Stimulated activated CD4-positive, alpha-beta T cell treated with anti-CD3 and anti-CD28 coated beads, Interleukin-12 subunit alpha, Interleukin-12 subunit beta, amount 100 ng/mL, for 24 hours (primary cell): ENCODE measurements at places on chromosomes 2 and 18.

DNA sequence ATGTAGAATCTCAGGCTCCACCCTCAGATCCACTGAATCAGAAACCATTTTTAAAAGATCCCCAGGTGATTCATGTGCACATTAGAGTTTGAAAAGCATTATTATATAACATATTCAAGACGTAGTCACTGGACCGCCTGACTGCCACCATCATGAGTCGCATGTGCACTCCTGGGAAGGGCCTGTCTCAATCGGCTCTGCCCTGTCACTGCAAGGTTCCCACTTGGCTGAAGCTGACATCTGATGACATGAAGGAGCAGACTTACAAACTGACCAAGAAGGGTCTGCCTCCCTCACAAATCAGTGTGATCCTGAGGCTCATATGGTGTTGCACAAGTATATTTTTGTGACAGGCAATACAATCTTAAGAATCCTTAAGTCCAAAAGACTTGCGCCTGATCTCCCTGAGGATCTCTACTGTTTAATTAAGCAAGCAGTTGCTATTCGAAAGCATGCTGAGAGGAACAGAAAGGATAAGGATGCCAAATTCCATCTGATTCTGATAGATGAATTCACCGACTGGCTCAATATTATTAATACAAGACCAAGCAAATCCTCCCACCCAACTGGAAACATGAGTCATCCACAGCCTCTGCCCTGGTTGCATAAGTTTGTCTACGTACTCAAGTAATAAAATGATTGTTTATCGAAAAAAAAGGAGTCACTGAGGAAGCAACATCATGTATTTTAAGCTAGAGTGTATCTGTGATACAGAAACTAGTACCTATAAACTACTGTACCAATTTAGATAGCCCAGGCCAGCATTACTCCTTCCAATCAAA is 26.2 kb downstream of the ATAD2B start:
- DNase-seq, result no peak

DNA sequence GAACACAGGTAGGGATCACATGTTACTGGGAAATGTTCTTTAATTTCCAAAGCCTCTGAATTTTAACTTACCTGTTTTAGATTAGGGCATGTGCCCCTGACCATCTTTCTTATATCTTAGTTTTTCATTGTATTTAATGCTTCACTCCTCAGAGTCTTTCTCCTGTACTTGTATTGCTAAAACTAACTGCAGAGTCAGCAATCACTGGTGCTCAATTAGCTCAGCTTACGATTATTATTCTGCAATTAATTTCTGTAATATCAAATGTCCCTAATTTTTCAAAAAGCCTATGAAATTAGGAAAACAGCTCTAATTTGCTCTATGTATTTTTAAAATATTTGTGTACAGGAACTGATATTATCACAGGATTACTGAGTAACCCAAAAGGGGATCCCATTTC is 693.2 kb upstream of the SLC8A1 start:
- no peak for DNase-seq

DNA sequence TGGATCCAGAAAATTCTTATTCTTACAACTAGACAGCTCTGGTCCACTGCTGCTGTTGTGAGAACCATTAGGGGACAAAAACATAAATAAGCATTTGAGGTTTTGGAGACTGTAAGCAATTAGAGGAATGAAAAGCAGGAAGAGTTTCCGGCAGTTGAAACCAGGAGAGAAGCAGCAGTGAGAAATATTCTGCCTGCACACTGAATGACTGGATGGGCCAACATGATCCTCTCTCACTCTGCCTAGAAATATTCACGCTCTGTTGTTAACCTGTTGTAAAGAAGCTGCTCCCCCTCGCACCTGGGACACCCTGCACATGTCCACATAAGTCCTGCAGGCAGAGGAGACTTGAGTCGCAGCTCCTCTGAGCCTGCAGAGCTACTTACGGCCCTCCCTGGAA is 60.4 kb upstream of the RNF152 start:
- no peak for DNase-seq

DNA sequence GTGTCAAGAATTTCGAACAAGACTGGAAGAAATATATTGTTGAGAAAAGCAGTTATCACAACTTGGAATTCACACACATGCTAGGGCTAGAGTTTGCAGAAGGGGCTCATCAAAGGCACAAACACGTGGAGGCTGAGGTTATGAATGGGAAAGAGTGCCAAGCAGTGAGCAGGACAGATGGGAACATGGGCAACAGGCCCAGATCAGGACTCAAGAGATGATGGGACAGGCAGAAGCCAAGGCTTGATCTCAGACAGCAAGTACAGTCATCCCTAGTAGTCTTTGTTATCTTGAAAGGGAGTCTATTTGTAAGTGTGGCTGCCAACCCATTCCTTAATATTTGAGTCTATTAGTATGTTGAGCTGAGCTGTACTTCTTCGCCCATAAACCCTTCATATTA is 22.2 kb upstream of the EPC2 start:
- DNase-seq, result no peak

DNA sequence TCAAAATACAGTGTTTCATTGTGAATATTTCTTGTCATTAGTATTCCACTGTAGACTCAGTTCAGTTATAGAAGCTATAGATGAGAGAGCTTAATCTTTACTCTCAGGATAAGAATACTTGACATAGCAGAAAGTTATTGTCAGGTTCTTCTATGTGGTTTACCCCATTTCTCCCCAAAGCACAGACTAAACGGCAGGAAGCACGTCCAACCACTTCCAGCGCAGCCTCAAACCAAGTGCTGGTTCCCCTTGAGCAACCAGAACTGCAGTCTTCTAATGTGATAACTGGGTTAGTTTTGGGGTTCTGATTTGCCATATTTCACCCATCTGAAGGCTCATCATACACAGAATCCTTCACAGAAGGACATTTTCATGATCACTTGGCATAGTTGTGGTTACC is 324.7 kb downstream of the SLC8A1 start:
- no peak for DNase-seq

DNA sequence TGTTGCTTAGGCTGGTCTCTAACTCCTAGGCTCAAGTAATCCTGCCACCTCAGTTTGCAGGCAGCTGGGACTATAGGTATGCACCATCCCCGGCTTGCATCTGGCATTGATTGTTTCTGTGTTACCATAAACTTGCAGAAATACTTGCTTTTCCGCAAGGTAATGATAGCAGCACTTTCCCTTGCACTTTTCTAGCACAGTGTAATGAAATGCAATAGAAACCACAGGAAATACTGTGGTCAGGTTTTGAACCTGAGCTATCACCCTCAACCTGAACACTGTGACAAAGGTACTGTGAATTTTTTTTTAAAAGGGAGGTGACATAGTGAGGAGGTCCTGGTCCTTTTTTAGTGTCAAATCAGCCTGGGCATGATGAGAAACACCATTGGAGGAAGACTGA is 38.3 kb downstream of the DHRS9 start:
- no peak for DNase-seq
